Fibroblast of skin of right quadriceps (primary cell): ENCODE measurements at places on chromosomes 2 and 18.

- DNase-seq = no peak
Measured at GRCh38 chr2:148876595-148877402, 1.8 kb downstream of the KIF5C start.

GRCh38 chr18:76885001-76885400, 62.6 kb downstream of the ZNF236 start:
- DNase-seq = no peak

GRCh38 chr2:68723181-68723580, 11.4 kb upstream of the ARHGAP25 start:
- no peak for DNase-seq

GRCh38 chr2:232336981-232337720, 41.4 kb upstream of the ALPP start:
- DNase-seq = no peak

GRCh38 chr2:60962528-60962927, 55.0 kb upstream of the PEX13 start:
- DNase-seq = no peak

- DNase-seq = peak; percentile 71
Measured at GRCh38 chr2:160736148-160737028, 242.8 kb upstream of the RBMS1 start.

DNA sequence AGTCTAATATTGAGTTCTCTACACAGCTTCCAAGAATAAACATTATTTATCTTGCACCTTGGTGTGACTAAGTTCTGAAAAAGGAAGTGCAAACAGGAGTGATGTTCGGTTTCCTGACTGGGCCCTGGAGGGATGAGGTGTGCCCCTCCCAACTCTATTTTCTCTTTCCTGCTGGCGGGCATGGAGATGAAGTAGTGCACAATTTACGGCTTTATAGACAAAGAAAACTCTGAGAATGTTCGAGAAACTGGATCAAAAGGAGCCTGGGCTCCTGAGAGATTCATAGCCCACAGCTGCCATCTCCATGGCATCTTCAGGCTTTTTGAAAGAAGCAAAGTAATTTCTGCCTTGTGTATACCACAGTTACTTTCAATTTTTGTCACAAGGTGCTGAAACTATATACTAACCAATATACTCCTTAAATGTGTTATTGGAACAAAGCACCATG, 22.3 kb downstream of the LRATD1 start:
- no peak for DNase-seq

GRCh38 chr2:190843890-190844699, 36.5 kb upstream of the GLS start:
- peak; percentile 60 for DNase-seq

- no peak for DNase-seq
Measured at GRCh38 chr2:174046172-174046571, 81.0 kb upstream of the SP3 start.

- no peak for DNase-seq
Measured at GRCh38 chr18:9988665-9989064, 74.8 kb downstream of the VAPA start.

DNA sequence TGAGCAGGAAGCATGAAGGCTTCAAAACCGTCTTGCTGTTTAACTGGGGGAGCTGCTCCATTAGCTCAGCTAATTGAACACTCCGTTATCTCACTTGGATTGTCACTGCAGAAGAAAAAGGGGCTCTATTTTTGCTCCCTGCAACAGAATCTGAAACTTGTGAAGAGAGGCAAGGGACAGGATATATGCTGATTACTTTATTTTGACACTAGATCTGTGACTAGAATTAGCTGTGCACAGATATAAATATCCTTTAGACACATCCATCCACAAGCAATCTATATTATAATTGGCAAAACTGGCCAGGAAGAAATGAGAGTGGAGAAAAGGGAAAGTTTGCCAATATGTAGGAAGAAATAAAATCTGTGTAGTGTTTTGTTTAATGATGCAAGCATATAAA, 700.1 kb upstream of the CHAC2 start:
- no peak for DNase-seq

GRCh38 chr2:142286618-142287017, 155.8 kb upstream of the LRP1B start:
- no peak for DNase-seq

DNA sequence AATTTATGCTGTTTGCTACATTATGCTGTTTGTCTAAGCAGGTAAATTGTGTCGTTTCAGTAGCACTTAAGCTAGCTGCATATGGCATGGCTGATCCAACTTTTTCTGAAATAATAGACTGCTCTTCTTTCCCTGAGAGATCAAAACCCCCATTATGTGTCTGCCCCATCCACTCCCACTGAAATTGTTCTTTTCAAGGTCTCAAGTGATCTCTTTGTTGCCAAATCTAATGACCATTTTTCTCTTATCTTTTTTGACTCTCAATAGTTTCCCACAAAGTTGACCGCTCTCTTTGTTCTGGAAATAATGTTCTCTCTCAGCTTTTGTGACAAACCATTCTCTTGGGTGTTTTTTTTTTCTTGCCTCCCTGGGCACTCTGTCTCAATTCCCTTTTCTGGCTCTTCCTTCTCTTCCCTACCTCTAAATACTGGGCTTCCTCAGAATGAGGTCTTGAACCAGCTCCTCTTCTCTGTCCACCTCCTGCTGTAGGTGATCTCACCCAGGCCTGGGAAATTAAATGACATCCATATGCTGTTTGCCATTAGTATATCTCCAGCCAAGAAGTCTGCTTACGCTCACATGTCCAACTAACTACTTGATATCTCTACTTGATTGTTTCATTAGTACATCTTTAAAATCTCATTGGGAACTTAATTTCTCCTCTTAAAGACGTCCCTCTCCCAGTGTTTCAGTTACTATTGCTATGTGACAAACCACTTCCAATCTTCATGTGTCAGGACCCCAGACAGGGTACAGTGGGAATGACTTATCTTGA, 107.3 kb upstream of the TLK1 start:
- DNase-seq = no peak

DNA sequence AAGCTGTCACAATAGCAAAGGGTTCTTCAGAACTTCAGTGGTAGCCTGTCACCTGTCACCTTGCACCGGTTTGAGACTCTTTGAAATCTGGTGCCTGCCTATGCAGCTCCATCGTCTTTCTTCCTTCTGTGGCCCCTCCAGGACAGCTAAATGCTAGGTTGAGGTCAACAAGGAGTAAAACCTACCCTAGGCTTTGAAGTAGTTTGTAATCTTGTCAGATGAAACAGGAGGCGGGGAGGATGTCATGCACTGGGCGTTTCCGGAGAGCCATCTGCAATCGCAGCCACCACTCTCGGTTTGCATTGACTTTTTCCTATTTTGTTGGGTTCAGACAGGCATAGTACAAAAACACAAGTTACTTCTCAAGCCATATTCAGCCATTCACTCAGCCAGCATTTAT, 116.7 kb downstream of the LPIN1 start:
- DNase-seq = no peak

- DNase-seq = peak; percentile 58
Measured at GRCh38 chr2:168119515-168120141, 127.8 kb downstream of the STK39 start.

DNA sequence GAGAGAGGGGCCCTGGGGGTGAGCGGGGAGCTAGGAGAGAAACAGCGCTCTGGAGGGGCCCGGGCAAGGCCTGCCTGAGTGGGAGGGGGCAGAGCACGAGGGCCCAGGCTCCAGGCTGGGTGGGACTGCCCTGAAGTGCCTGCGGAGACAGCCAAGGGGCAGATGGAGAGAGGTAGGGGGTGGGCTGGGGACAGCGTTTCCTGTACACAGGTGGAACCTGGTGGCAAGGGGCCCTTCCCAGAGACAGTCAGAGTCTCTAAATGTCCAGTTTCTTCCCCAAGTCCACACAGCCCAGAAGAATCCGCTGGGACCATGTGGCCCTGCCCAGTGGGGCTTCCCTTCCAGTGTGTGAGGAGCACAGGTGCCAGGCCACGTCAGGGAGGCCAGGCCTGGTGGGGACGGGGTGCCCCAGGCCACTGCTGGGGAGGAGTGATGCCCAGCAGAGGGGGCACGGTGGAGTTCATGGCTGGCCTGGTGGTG, 1.7 kb upstream of the GPR35 start:
- no peak for DNase-seq

DNA sequence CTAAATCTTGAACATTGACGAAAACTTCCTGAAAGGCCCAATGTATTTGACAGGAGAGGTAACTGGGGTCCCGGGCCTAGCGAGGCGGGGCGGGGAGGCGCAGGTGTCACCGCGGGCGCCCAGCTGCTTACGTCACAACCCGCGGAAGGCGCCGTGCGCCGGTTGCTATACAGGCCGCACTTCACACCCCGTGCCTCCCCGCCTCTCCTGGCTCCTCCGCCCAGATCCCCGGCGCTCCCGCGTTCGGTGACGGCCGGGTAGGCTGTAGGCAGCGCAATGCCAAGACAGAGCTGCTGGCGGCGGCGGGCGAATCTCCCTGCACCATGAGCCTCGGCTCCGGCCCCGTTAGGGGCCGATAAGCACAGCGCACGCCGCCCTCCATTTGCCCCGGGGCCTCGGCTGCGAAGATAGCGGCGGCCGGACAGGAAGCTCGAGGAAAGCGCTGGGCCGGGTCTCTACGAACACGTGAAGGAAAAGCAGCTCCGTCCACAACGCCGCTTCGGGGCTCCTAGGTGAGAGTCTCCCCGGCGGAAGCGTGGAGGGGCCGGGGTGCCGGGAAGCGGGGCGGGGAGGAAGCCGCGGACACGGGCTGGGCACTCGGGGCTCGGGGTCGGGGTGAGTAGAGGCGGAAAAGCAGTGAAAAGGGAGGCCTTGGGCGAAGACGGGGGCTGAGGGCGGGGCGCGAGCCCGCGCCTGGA, at the start of gene RNF138:
RNF138 (plus strand) TSS at position 151 of the 698 bp plus-strand sequence. CDS start 903 bp downstream, outside the sequence.
- DNase-seq = peak; percentile 80

GRCh38 chr2:104932243-104932642, 78.3 kb downstream of the POU3F3 start:
- DNase-seq = no peak

- no peak for DNase-seq
Measured at GRCh38 chr2:20632446-20632990, 18.4 kb downstream of the HS1BP3 start.

DNA sequence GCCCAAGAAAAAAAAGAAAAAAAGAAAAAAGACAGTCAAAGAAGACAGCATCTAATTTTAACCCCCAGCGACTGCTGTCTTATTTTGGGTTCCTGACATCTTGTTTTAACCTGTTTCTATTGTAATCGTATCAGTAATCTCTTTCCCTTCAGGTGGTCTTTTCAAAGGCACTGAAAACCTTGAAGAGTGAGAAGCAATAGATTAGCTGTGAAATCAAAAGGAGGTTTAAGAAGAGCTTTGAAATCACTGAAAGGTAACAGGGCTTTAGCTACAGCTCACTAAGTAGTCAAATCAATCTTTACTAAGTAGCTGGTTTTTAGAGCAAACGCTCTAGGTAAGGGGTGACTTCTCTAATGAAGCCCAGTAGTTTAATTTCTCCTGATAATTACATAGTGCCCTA, 5.4 kb upstream of the TANC1 start:
- no peak for DNase-seq

DNA sequence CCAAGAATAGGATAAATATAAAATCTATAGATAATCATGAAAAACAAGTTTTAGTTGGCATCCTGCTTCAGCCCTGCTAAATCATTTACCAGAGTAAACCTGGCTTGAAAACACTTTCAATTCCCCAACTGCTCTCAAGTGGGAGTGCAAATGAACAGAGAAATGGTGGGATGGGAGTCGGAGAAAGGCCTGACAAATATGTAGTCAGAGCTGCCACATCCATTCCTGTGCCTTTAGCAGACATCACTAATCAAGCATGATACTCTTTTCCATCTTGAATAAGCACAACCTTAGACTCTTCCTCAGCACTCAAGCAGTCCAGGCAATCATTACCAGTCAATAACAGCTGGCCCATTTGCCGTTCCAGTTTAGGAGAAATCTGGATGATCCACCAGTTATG, 101.3 kb downstream of the ANKRD44 start:
- DNase-seq = no peak

- DNase-seq = no peak
Measured at GRCh38 chr2:61575447-61575859, 37.3 kb upstream of the XPO1 start.

DNA sequence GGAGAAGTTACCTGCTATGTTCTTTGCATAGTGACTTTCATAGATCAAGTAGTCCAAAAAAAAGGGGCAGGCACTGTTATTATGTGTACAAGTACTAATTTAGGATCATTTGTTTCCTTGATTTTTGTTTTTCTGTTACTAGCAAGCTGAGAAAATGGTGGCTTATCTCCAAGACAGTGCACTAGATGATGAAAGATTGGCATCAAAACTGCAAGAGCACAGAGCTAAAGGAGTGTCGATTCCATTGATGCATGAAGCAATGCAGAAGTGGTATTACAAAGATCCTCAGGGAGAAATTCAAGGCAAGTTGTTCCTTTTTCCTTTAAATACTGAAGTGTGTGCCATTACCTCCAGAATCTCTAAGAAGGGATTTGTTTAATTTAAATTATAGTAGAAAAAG, 19.6 kb upstream of the KCNJ13 start:
- peak; percentile 41 for DNase-seq

DNA sequence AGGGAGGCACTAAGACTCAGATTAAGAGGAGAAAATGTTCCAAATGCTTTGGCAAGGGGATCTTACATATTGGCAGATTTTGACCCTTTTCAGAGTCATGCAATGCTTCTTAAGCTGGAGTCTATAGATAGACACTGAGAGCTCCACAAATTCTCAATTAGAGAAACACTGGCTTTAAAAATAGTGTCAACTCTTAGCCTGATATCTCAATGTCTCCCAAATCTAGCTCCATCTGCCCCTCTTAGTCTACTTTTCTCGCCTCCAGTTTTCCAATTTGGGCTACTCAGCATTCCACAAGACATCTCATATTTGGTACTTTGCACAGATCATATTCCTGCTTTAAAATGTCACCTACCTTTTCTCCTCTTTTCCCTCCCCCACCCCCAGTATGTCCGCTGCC, 232.6 kb downstream of the LRRTM1 start:
- no peak for DNase-seq

- DNase-seq = no peak
Measured at GRCh38 chr2:231800493-231801091, 14.3 kb downstream of the COPS7B start.

- no peak for DNase-seq
Measured at GRCh38 chr2:2517399-2517798, 186.3 kb upstream of the MYT1L start.

DNA sequence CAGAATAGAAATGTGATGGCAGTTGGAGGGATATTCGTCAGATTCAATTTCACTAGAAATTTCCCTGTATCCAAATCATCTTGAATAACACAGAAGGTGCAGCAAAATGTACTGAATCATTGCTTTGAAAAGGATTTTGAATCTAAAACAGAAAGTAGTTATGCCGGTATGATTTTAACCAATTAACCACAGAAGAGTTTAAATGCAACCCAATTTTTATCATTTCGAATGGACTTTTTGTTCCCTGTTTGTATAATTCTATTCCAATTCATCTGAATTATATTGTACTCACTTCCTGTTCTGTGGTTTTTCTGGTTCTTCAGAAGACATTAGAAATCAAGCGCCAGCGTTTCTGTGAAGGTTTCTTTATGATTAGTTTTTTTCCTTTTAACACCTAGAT, 190.4 kb downstream of the MYO3B start:
- no peak for DNase-seq

DNA sequence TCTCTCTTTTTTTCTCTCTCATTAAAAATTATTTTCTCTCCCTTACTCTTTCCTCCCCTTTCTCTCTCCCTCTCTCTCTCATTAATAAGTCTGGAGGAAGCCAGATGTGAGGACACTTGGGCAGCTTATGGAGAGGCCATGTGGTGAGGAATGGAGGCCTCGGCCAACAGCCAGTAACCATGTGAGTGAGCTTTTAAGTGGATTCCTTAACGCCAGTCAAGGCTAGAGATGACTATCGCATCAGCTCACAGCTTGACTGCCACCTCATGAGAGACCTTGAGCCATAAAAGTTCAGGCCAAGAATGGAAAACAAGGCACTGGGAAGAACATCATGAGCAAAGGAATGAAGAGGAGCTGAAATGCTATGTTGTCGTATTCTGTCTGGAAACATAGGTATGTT, 39.1 kb downstream of the ETAA1 start:
- DNase-seq = no peak
